ENCODE measurements at places on chromosomes 12 and 14.

GRCh38 chr12:79689061-79689476 lies 1.7 kb downstream of the PAWR start:
- DNase-seq, result no peak

DNA sequence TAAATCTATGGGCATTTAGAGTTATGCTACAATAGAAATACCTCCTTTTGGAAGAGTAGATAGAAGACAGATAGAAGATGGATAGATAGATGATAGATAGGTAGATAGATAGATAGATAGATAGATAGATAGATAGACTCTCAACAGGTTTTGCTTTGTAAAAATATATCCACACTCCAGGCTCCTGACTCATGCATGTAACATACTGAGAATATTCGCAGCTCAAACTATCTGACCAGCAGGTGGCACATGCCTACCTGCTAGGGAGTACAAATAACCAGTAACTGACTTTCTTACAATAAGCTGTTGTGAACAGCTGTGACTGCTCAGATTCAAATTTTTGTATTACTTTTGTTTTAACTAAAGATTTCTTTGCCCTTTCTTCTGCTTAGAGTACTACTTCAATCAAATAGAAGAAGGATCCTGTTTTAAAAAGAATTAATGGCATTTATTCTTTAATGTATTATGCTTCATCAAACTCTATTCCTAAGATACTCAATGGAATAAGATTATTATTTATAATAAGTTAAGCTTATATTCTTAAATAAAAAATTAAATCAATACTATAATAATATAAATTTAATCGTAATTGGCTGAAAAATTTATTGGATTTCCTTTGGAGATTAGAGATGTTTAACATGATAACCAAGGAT lies 15.8 kb upstream of the CPNE8 start:
- no peak for DNase-seq

- DNase-seq, result no peak
Measured at GRCh38 chr14:95516554-95517181, at the start of gene SYNE3. SYNE3 (minus strand) TSS chr14:95516650; CDS start chr14:95475821, 40,829 bp downstream.

DNA sequence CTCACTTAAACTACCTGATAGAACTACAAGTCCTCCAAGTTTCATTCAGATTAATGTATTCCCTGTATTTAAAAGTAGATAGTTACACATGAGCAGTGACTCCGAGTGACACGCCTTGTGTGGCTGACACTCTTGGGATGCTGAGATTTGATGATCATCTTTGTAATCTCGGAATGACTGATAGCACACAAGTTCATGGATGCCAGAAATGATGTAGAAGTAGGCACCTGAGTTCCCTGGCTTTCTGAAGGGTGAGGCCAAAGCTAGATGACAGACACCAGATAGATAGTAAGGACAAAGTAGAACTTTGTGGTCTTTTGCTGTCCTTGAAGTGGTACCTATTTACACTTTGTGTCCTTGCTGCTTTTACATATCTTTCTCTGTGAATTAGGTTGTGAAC lies 491.2 kb downstream of the PCNX1 start:
- no peak for DNase-seq

GRCh38 chr12:28699029-28699428 lies 450.0 kb upstream of the FAR2 start:
- no peak for DNase-seq

DNA sequence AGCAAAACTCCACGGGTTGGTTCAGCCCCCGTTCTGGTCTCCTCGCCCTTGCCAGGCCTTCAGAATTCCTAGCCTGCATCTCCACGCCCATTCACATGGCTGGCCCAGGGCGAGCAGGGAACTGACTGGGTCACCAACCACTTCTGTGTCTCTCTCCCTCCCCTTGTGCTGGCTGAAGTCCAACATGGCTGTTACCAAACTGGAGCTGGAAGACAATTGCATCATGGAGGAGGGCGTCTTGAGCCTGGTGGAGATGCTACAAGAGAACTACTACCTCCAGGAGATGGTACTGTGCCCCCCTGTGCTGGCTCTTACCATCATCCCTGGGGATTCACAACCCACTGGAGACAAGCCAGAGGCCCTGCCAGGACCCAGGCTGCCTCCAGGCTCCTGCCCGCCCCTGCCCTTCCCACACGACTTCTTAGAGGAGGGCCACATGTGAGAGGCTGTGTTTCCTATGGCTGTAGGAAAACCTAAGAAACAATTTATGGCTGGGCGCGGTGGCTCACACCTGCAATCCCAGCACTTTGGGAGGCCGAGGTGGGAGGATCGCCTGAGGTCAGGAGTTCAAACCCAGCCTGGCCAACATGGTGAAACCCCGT lies 9.9 kb downstream of the LRRC74A start:
- DNase-seq, result no peak

DNA sequence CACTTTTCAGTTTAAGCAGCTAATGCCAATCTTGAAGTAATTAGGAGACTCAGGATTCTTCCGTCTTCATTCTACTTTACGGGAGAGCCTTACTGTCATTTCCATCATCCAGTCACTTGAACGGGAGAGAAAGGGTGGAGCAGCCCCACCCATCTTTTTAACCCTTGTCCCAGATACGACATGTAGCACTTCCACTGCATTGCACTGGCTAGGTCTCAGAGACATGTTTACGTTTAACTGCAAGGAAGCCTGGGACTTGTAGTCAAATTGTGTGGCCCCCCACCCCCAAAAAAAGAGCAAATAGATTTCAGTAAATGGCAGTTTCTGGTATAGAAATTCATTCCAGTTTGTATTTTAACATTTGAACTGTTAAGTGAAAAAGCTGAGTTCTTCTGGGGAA lies 46.1 kb upstream of the SYT1 start:
- DNase-seq, result no peak

DNA sequence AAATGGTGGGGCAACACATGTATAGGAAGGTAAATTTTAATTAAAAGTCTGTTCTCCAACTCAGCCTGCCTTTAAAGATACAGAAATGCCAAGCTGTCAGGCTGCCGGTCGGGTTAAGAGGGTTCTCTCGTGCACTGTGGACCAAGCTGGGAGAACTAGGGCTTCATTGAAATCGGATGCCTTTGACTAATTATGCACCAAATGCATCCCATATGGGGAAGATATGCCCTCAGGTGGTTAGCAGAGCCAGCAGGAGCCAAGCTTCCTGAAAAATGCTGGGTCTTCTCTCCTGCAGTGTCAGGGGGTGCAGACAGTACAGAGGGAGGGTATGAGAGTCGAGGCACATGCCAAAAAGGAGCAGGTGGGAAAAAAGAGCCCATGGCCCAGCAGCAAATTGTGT lies 236.1 kb downstream of the CACNA1C start:
- no peak for DNase-seq

- no peak for DNase-seq
Measured at GRCh38 chr12:132639956-132640520, 21.5 kb downstream of the P2RX2 start.

- no peak for DNase-seq
Measured at GRCh38 chr12:24230061-24230701, 280.7 kb upstream of the SOX5 start.

GRCh38 chr12:30643366-30643765 lies 52.3 kb downstream of the IPO8 start:
- DNase-seq, result no peak

GRCh38 chr14:93160353-93160801 lies 24.3 kb downstream of the MOAP1 start:
- no peak for DNase-seq

- no peak for DNase-seq
Measured at GRCh38 chr12:123058481-123058880, 78.0 kb downstream of the ARL6IP4 start.

DNA sequence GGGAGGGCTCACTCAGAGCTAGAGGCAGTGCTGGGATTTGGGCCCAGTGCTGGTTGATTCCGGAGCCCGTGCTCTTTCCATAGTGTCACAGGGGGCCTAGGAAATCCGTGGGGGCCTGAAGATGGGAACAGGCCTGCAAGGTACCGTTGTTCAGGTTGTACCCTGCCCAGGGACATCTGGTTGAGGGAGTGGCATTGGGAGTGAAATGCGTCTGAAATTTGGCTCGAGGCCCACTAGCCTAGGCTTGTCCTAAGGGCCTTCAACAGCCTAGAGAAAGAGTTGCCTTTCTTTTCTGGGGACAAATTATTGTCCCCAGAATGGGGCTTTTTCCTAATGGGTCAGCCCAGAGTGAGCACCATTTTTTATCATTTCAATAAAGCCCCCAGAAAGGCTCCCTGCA lies 26.4 kb upstream of the FAM222A start:
- DNase-seq, result no peak

GRCh38 chr14:96748362-96748761 lies 48.8 kb upstream of the VRK1 start:
- DNase-seq, result no peak

GRCh38 chr14:72629534-72629933 lies 264.4 kb downstream of the DPF3 start:
- no peak for DNase-seq
